Activated T-helper 2 cell treated with anti-CD3 and anti-CD28 coated beads, Interferon-gamma antibody, Interleukin-2, Interleukin-4, amounts not matched to agents 10 μg/mL and 5 μg/mL and 100 μg/mL, durations not matched to agents 14 hours and 24 hours and 36 hours (primary cell): ENCODE measurements at places on chromosomes 1 and 21. TPM values are rescaled to one million over a fixed set of nuclear protein-coding genes. Genes with fewer than 3 reads are reported as not detected.

The TMPRSS3 gene
- total RNA-seq, result 81.0 and 88.1 TPM in 2 replicates

The NPHS2 gene
- total RNA-seq, result not detected in 2 replicates

The TMEM125 gene
- not detected in 2 replicates for total RNA-seq

The SLAMF8 gene
- total RNA-seq, result 0.34 and 0.71 TPM in 2 replicates

The CD53 gene
- 161 and 165 TPM in 2 replicates for total RNA-seq

- no peaks in the 10 kb centered on the region for H3K36me3 ChIP-seq
- DNase-seq, result no peak
- peak overlapping the region; percentile 91 for H3K27ac ChIP-seq
- peaks cover 78% of the 10 kb centered on the region for H3K4me1 ChIP-seq
Observed at GRCh38 chr1:154748405-154748775, 121.7 kb downstream of the KCNN3 start.

DNA sequence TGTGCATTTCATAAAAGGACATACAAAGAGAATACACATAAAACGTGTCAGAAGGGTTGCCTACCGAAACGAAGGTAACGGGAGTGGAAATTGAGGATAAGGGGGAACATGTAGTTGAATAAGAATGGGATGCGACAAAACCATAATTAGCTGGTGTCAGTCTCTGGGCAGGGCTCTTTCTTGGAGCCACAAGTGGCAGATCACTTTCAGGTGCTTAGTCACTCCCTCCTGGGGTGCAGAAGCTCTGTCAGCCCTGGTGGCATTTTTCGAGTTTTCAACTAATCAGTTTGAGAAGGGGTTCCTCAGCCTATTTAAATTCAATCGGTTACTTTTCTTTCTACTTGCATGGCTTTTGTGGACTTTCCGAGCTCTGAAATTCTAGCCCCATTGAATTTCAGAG is 133.9 kb upstream of the IGSF21 start:
- H3K27ac ChIP-seq, result no peak overlapping the region
- DNase-seq, result no peak
- no peak overlapping the region for H3K4me3 ChIP-seq

GRCh38 chr1:241918879-241919278 is 38.7 kb upstream of the BECN2 start:
- H3K27ac ChIP-seq, result no peak overlapping the region
- H3K27me3 ChIP-seq, result peaks cover 2% of the 10 kb centered on the region
- no peaks in the 10 kb centered on the region for H3K4me1 ChIP-seq
- no peak overlapping the region for H3K4me3 ChIP-seq
- no peaks in the 10 kb centered on the region for H3K36me3 ChIP-seq
- DNase-seq, result no peak

DNA sequence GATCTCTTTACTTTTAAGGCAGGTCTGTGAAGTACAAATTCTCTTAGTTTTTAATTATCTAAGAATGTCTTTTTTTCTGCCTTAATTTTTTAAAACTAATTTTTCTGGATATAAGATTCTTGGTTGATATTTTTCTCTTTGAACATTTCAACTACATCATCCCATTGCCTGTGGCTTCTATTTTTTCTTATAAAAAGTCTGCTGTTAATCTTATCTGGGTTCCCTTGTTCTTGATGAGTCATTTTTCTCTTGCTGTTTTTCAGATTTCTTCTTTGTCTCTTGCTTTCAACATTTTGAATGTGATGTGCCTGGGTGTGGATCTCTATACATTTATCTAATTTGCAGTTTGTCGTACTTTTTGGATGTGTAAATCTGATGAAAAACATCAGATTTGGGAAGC is 525.2 kb upstream of the PBX1 start:
- DNase-seq, result no peak
- no peaks in the 10 kb centered on the region for H3K4me1 ChIP-seq
- H3K27me3 ChIP-seq, result no peaks in the 10 kb centered on the region
- no peaks in the 10 kb centered on the region for H3K36me3 ChIP-seq
- no peak overlapping the region for H3K27ac ChIP-seq
